ENCODE measurements at places on chromosomes 7 and 10.

- DNase-seq, result no peak
These were observed 123.3 kb downstream of the AOAH start for GRCh38 chr7:36600869-36601530.

GRCh38 chr10:131205556-131205955 is 106.0 kb downstream of the TCERG1L start:
- no peak for DNase-seq

GRCh38 chr7:2094454-2095045 is 138.2 kb downstream of the MAD1L1 start:
- DNase-seq, result no peak

GRCh38 chr7:108335269-108335918 is 120.8 kb downstream of the NRCAM start:
- no peak for DNase-seq

GRCh38 chr7:30412782-30413504 is 65.6 kb downstream of the NOD1 start:
- peak; percentile 87 for DNase-seq

DNA sequence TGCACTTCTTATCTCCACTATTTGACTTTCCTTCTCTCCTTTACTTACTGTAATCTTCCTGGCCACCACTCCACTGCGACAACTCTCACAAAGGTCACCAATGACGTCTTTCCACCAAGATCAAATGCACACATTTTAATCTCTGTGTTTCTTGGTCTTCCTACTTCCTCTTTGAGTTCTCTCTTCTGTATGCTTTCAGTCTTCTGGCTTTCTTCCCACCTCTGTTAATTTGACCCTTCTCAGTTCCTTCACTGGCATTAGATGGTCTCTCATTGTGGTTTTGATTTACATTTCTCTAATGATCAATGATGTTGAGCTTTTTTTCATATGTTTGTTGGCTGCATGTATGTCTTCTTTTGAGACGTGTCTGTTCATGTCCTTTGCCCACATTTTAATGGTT is 31.9 kb downstream of the FAM107B start:
- DNase-seq, result no peak

DNA sequence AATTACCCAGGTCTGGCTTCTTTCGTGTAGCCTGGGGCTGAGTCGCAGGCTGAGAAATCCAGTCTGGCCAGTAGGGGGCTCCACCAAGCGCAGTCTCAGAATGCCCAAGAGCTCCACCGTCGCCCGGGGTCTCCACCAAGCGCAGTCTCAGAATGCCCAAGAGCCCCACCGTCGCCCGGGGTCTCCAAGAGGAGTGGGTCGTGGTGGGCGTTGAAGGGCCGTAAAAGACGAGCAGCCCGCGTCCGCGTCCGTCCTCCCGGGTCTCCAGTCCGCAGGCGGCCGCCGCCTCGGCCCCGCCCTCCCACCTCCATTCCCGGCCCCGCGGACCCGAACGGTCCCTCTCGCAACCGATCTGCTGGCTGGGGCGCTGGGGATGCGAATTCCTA is 892 bp upstream of the ZYX start:
- DNase-seq, result peak; percentile 87

GRCh38 chr7:120337308-120337907 is 64.4 kb downstream of the KCND2 start:
- DNase-seq, result peak; percentile 29

DNA sequence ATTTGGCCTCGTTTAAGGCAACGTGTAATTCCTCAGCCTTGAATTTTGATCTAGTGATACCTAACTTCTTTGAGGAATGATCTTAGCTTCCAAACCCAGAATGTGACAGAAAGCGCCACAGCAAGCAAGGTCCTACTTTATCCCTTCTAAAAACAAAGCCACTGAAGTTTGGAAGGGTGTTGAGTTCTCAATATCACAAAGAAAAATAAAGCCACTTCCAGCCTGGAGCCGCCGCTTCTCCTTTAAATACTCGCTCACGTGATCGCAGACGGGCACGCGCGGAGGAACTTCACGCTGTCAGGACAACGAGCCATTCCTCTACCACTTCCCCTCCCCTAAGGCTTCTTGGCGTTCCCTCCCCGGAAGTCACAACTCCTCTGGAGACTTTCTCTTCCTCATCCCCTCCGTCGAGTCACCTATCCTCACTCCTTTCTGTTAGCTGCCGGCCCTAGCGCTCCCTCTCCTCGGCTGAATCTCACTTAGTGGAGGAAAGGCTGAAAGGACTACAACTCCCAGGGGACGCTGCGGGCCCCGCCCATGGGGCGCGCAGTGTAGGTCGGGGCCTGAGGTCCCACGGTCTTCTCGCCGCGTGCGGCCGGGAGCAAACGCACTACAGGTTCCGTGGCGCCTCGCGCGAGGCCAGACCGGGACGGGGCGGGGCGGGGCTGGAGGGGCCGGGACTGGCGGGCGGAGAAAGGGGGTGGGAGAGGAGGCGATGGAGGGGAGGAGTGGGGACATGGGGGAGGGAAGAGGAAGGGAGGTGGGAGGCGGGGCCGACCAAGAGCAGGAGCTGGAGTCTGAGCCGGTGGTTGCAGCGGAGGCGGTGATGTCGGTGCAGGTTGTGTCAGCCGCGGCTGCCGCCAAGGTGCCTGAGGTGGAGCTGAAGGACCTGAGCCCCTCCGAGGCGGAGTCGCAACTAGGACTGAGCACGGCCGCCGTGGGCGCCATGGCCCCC is at the start of gene AHCYL2:
TSS of gene AHCYL2 (plus strand) at position 780 of the 955 bp plus-strand sequence.
- DNase-seq, result peak; percentile 97

DNA sequence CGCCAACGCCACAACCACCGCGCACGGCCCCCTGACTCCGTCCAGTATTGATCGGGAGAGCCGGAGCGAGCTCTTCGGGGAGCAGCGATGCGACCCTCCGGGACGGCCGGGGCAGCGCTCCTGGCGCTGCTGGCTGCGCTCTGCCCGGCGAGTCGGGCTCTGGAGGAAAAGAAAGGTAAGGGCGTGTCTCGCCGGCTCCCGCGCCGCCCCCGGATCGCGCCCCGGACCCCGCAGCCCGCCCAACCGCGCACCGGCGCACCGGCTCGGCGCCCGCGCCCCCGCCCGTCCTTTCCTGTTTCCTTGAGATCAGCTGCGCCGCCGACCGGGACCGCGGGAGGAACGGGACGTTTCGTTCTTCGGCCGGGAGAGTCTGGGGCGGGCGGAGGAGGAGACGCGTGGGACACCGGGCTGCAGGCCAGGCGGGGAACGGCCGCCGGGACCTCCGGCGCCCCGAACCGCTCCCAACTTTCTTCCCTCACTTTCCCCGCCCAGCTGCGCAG is 424 bp downstream of the EGFR start:
- DNase-seq, result peak; percentile 77

GRCh38 chr7:57305192-57305748 is 144.7 kb upstream of the ZNF716 start:
- no peak for DNase-seq

- peak; percentile 82 for DNase-seq
These were observed 36.2 kb upstream of the MNX1 start for GRCh38 chr7:157046681-157047080.

DNA sequence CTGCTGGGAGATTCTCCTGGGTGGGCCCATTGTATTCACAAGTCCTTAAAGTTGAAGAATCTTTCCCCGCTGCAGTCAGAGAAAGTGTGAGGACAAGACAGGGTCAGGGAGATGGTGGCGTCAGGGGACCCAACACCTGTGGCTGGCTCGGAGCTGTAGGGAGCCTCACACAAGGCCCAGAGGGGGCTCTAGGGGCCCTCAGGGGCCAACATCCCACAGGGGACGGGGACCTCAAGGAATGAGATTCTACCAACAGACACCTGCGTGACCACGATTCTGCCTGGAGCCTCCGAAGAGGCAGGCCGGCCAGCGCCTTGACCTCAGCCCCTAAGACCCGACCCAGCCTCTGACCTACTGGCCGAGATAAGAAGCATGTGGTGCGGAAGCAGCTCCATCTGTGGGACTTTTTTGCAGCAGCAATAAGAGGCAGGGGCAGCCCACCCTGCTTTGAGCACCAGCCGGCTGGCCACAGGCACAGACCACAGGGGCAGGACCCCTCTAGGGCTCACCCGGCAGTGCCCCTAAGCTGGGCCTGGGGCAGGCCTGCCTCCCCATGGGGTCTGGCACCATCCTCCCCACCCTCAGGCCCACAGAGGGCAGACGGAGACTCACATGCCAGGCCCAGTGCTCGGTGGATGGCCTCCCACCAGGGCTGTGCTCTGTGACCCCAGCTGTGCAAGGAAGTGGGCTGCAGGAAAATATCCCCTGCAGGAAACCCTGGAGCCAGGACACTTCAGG is 13.2 kb downstream of the RASGEF1A start:
- DNase-seq, result peak; percentile 11

- DNase-seq, result no peak
These were observed 36.1 kb downstream of the SORBS1 start for GRCh38 chr10:95525033-95525418.

DNA sequence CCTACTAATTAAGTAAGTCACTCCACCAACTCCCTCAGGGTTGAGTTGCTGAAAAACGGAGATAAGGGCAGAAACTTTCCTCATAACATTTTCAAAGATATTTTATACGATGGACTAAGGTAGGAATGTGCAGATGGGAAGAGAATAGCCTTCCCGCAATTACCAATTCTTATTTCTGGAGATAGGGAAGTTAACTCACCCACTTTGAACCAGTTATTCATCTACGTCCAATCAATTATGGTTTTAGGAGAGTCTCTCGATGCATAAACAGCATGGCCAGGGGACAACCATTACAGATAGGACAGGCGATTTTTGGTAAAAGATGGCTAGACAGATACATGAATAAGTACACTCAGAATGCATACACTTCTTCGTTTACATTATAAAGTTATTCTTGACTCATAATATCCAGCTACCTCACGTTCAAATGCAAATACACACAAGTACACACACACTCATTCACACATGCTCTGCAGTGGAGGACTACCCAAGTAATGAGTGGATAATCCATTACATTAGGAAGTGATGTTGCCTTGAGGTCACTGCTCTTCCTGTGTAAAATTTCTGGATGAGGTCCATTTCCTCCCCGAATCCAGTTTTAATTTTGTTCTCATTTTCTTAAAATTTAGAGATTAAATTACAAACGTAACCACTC is 25.2 kb upstream of the IMMP2L start:
- no peak for DNase-seq

GRCh38 chr10:87862679-87863052 is 667 bp downstream of the KLLN start:
- peak; percentile 11 for DNase-seq

DNA sequence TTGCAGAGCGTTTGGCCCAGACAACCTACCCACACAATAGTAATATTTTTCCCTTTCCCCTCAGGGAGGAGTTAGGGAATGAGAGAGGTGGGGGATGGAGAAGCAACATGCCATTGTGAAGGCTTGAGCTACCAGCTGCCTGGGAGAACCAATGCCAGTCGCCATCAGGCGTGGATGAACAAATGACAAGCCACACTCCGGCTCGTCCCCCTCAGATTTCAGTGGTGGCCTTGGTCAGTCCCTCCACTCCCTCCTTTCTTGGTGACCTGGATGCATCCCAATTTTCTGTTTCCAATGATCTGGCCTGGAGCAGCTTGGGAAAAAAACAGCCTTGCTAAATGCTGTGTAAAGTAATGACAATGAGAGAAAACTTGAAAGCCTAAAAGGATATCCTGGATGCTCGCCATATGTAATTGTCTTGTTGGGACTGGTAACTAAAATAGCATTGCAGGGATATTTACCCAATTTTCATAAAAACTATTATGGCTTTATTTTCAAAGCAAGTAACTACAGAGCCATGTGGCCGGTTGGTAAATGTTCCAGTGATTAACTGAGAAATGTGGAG is 110.7 kb downstream of the ICA1 start:
- no peak for DNase-seq

DNA sequence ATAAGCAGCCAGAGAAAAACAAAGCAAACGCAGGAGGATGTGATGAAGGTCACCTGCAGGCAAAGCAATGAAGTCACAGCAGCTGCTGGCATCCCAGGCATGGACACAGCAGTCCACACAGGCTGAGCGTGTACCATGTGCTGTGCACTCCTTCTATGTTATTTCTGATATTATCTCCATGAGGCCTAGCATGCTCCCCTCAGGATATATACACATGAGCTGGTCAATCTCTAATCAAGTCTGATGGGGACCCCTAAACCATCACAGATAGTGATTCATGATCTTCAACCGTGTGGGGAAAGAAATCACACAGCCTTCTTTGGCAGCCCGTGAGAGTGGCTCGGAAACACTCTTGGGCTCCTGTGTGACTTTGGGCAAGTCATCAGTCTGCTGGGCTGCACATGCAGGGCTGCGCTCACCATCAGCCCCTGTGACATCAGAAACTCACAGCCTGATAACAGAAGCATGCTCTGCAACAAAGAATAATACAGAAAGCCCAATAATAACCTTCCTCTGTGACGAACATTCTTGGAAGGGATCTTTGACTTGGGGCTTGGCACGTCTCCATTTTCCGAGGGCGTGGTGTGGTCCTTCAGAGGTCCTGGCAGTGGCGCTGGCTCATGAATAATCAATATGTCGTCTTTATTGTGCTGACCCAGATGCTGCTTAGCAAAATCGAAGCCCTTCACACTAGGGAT is 83.0 kb upstream of the ATP6V0A4 start:
- peak; percentile 38 for DNase-seq

DNA sequence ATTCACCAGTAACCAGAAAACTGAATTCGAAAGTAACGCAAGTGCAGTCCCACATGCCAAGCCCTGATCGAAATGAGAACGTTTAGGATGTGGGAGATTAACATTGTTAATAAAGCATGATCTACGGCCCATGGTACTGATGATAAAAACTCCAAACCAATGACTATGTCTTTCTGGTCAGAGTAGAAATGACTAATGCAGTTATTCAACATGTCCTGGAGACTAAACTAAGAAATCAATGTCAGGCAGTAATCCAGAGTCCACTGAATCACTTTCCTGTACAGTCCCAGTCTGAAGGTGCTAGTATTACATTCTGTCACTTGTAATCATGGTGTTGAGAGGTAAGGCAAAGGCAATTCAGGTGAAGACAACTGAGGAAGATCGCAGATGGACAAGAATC is 14.4 kb downstream of the NPSR1 start:
- peak; percentile 45 for DNase-seq

GRCh38 chr7:33243319-33243881 is 114.0 kb downstream of the BBS9 start:
- DNase-seq, result peak; percentile 69

- DNase-seq, result no peak
These were observed 242.5 kb downstream of the ELMO1 start for GRCh38 chr7:37206192-37206591.

GRCh38 chr7:38830826-38831225 is 78.2 kb downstream of the VPS41 start:
- peak; percentile 9 for DNase-seq

DNA sequence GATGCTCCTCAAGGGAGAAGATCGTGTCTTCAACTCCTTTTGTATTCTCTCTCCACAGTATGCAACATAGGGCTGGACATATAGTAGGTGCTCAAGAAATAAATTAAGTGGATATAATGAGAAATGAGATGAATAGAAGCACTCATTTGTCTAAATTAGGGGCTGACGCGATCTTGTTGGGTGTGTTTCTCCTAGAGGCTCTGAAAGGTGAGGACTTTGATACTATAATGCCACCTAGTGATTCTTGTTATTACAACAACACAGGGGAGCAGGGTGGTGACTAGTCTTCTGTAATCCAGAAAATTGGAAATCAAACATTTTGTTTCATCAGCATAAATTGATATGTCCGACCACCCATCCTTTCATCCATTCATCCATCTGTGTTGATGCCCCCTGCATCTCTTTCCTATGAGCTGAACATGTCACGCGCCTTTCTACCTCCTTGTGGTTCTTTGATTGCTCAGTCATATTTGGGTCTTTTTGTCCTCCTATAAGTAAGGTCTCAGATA is 3.5 kb upstream of the CFAP58 start:
- DNase-seq, result peak; percentile 63

Data from GM03348 (cell line).